ENCODE measurements at places on chromosomes 2 and 18. TPM values are rescaled to one million over a fixed set of nuclear protein-coding genes. Genes with fewer than 3 reads are reported as not detected.

PROKR1 gene
- total RNA-seq = not detected

TMEM247 gene
- not detected for total RNA-seq

VWC2L gene
- total RNA-seq = not detected

STAT4 gene
- total RNA-seq = 0.23 TPM

INHBB gene
- 57.5 TPM for total RNA-seq

HOXD10 gene
- total RNA-seq = not detected

CYP26B1 gene
- 0.55 TPM for total RNA-seq

THUMPD2 gene
- total RNA-seq = 7.9 TPM

ASB18 gene
- total RNA-seq = not detected

MPP4 gene
- not detected for total RNA-seq

PXDN gene
- total RNA-seq = 92.2 TPM

CNDP1 gene
- total RNA-seq = not detected

ZFAND2B gene
- total RNA-seq = 39.4 TPM

NEU2 gene
- not detected for total RNA-seq

ANKRD39 gene
- 19.0 TPM for total RNA-seq

ACSL3 gene
- 300 TPM for total RNA-seq

CDKL4 gene
- not detected for total RNA-seq

ABCG5 gene
- not detected for total RNA-seq

ALLC gene
- total RNA-seq = not detected

ALPI gene
- total RNA-seq = not detected

CNRIP1 gene
- not detected for total RNA-seq

INPP5D gene
- 0.74 TPM for total RNA-seq

SERPINB11 gene
- not detected for total RNA-seq

C2orf66 gene
- total RNA-seq = not detected

POMC gene
- total RNA-seq = not detected

LRRC30 gene
- total RNA-seq = not detected

ARPC2 gene
- 228 TPM for total RNA-seq

FBXO48 gene
- 1.2 TPM for total RNA-seq

LYG2 gene
- not detected for total RNA-seq

UGT1A5 gene
- total RNA-seq = 91.2 TPM

EMILIN1 gene
- 1.6 TPM for total RNA-seq

CSRNP3 gene
- 0.41 TPM for total RNA-seq

CERS6 gene
- 7.5 TPM for total RNA-seq

HNRNPA3 gene
- 290 TPM for total RNA-seq

PDE1A gene
- 0.30 TPM for total RNA-seq

TMEM131 gene
- total RNA-seq = 22.8 TPM

ALPG gene
- total RNA-seq = 1.2 TPM

DRC1 gene
- total RNA-seq = 4.7 TPM

CNGA3 gene
- total RNA-seq = not detected

TLX2 gene
- 3.8 TPM for total RNA-seq

All from PC-9 (cell line).